Central memory CD4-positive, alpha-beta T cell (primary cell): ENCODE measurements at places on chromosomes 3 and 15.

GRCh38 chr15:60616147-60616546, 137.2 kb upstream of the ICE2 start:
- DNase-seq, result no peak

DNA sequence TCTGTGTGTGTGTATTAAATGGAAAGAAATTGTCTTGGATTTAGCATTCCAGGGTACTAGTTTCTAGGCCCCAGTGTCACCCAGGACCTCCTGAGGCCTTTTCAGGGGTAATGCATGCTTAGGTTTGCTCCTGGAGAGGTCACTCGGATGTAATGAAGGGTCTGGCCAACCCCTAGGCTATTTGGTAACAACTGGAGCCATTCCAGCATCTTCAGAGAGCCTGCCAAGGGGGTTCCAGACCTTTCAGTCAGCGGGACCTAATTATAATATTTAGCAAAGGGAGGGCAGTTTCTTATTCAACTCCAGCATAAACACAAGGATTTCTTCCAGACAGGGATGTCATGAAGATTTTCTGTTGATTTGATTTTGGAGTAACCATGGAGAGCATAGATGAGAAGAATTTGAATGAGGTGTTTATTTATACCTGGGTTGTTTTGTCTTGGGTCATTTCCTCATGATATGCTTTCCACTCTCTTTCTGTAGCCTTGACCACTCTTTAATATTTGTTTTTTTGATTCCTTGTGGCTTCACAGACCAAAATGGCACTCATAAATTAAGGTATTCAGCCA, 17.4 kb downstream of the KAT2B start:
- DNase-seq, result no peak

DNA sequence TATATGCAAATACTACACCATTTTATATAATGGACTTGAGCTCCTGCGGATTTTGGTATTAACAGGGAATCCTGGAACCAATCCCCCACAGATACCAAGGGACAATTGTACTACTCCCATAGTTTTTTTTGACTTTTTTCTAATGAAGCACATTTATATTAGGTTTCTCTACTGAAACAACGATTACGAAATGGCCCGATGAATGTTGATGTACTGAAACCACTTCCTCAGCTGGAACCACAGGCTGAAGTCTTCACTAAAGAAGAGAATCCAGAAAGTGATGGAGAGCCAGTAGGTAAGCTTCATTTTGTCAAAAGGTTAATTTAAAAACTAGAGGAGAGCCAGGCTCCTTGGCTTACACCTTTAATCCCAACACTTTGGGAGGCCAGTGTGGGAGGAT, 121.5 kb upstream of the LRRFIP2 start:
- no peak for DNase-seq

GRCh38 chr3:65664446-65664845, 374.3 kb downstream of the MAGI1 start:
- no peak for DNase-seq

DNA sequence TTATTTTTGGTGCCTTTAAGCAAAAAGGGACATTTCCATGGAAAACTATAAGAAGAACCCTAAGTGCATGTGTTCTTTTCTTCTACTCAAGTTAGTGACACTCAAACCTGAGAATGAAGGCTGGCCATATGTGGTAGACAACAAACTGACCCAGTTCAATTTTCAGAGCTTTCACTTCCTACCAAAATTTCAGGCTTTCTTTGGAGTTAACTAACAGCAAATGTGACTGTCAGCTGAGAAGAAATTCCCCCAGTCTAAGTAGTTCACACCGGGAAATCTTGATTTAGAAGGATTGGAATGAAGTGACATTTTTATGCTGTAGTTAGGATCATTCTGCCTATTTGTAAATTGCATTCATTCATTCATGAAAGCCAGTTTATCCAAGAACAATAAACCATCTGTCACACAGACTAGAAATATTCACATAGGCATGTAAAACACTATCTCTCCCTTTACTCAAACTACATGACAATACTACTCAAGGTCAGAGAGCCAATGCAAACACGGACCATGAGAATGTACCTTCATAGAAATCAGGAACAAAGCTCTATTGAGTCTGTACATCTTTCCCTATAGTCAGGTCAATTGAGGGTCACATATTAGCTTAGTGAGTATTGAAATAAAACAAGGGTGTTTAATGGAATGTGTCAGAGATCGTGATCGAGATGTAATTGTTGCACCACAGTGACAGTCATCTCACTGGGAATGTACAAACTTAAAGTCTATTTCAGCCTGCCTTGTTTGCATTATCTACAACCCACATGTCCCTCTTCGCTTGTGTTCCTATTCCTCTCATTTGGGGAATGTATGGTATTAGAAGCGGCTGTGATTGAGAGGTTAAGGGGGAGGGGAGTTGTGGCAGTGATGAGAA, 113.8 kb upstream of the TGFBR2 start:
- DNase-seq, result no peak

- no peak for DNase-seq
These were observed 36.9 kb upstream of the TF start for GRCh38 chr3:133709139-133709750.

DNA sequence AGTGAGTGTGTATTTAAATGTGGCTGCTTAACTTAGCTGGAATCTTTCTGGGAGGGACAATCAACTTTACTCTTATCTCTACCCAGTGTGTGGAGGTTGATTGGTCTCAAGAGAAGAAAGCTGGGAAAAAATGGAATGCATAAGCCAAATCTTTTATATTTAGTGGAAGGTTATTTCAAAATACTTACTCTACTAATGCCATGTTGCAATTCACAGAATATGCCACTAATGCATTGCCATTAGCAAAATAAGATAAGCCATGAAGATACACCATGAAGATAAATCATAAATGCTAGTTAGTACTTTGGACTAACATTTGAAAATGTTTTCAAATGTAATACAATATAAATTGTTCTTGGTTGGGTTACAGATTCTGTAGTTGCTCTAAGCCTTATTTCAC, 155.1 kb upstream of the LRRFIP2 start:
- no peak for DNase-seq

DNA sequence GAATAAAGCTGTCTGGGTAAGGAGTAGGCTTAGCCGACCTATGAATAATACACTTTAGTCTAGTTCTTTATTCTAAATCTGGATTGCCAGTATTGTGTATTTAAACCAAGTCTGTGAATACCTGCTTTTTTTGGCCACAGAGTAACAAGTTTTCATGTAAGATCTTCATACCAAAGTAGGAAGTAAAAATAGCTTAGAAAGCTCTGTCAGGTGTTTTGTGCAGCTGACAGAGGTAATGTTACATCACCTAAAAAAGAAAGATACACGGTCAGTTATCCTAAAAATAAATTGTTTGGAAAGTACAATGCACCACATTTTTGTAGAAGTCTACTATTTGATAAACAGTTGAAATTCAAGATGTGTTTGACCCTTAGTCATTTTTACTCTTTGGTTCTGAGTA, 16.5 kb downstream of the CALML4 start:
- no peak for DNase-seq

- DNase-seq, result no peak
These were observed 68.0 kb downstream of the TRAK1 start for GRCh38 chr3:42159147-42159546.

DNA sequence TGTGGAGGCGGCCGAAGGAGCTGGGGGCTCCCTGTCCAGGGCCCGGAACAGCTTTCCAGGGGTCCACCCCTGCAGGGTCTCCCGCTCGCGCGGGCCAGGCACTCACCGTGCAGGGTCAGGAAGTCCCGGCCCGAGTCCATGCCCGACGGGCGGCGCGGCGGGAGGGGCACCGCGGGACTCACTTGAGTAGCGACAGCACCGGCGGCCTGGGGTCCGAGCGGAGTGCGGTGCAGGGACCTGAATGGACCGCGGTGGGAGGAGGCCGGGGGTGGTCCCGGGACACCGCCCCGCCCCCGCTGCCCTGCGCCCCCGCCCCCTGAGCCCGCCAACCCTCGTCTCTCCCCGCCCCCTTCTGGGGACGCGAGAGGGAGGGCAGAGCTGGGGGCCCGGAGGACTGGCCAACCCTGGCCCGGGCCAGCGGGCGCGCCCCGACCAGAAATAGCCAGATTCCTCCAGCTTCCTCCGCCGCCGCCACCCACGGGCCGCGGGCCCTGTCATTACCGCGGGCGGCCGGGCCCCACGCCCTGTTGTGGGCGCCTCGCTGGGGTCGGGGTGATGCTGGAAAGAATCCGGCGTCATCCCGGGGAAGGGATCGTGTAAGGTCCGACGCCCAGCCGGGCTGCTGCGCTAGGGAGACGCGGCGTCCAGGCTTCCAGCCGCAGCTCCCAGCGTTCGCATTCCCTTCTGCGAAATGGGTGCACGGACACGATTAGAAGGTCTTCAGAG, at the start of gene PLCD1:
TSS of gene PLCD1 (minus strand) at position 243 of the 726 bp plus-strand sequence. CDS start at position 140, 103 bp downstream.
- DNase-seq, result peak; percentile 28

DNA sequence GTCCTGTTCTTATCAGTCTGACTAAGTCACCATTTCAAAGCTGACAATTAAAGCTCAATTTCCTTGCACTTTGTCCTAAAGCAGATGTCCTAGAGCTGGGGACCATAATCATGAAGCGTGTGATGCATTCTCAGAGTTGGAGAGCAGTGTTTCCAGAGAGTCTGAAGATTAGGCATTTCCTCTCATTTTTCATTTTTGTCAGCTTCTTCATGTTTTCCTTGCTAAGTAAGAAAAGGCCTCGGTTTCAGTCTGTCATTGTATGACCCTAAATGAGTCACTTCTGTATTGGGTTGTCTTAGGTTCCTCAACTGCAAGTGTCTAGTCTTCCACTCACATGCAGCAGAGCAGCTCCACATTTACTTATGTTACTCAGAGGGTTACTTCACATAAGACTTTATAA, 257.2 kb upstream of the TPRG1 start:
- DNase-seq, result no peak

GRCh38 chr3:150331978-150332568, 76.0 kb upstream of the TSC22D2 start:
- no peak for DNase-seq

DNA sequence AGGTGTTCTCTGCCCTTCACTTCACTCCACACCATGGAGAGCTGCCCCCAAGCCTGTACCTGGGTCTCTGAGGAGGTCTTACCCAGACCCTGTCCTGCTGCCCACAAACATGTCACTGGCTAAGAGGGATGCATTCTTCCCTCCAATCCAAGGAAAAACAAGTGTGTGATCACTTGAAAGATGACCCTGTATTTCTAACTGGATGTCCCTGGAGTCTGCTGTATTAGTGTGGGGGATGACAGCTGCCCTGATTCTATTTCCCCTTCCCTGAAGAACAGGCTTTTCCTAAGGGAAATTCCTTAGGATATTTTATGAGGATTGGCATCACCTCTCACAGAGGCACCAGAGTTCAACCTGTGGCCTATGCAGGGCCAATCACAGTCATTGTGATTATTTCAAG, 55.0 kb upstream of the GATA2 start:
- no peak for DNase-seq

GRCh38 chr3:121411523-121411922, 134.3 kb downstream of the POLQ start:
- no peak for DNase-seq

DNA sequence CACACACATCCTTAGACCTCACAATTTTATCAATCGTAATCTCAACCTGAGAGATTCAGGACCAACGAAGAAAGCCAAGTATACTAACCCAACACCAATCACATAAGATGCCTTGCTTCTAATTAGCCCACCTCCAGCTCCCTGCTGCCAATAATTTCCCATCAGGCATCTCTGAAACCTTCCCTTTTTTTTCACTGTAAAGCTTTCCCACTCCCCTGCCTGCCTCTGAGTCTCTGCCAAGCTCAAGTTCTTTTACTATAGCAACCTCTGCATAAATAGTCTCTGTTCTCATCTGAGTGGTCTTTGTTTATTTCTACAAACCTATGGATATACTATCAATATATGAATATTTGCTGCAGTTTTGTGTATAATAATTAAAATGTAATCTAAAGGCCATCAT, 86.5 kb downstream of the PIK3CB start:
- DNase-seq, result no peak

DNA sequence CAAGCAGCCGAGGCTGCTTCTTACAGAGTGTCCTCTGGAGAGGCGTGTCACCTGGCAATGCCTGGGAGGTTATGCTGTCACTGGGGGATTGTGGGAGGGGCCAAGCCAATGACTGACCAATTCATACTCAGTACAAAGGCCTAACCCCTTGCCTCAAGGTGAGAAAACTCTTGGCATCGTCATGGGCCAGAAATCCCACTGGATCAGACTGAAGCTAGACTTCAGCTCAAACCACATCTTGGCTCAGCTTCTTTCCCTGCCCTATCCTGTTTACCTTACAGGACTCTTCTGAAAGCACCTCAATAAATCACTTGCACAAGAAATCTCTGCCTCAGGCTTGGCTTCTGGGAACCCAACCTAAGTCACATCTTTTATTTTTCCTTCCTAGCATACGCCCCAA, 9.5 kb downstream of the ANAPC13 start:
- no peak for DNase-seq

DNA sequence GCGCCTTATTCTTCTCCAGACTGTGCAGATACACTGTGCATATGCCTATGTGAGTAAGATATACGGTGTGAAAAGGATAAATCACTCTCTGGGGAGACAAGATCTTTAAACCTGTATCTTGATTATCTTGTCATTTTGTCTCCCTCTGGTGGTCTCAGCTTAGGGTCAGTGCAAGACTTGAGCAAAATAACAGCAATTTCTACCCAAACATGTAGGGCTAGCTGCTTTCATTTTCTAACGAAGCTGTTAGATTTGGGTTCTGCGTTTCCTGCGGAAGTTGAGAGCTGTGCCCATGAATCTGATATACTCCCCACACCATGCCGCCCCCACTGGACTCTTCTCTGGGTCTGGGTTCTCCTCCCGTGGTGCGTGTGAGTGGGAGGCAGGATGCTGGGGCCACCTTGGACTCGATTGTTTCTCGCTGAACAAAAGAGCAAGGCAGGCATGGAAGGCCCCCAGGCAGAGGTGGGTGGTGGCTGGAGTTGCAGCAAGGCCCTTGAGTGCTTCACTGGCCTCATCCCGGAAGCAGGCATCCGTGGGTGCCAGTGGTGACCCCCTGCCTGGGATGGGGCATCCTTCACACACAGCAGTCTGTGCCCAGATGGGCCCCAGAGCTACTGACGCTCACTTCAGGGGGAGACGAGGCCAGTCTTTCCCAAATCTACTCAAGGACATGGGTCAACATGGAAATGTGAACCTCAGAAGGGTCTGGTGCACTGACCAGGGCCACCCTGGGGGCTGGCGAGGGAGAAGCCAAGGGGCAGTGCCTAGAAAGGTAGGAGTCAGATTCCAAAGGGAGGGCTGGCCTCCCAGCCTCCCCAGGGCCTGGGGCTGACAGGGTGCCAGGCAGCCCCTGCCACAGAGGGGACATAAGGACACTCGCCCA, 179.6 kb downstream of the NSMCE3 start:
- no peak for DNase-seq

- no peak for DNase-seq
These were observed 31.3 kb upstream of the TRIM59 start for GRCh38 chr3:160480931-160481330.
